Cortex of kidney (tissue), 1 donor: ENCODE measurements at places on chromosomes 6 and 20.

DNA sequence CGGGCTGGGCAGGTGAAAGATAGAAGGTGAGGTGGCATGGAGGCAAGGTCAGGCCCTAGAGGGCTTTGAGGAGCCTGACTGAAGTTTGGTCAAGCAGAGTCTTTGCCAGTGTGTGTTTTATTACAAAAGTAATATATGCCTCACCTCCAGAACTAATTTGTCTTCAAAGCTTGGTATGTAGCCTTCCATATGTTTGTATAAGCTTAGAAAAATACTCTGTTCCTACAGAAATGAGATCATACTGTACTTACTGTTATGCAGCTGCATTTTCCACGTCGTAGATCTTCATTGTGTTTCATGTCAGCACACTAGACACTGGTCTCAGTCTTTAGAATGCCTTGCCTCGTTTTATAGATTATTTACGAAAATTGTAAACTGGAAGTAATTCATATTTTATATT is 61.8 kb downstream of the ANKS1A start:
- no peak for DNase-seq

DNA sequence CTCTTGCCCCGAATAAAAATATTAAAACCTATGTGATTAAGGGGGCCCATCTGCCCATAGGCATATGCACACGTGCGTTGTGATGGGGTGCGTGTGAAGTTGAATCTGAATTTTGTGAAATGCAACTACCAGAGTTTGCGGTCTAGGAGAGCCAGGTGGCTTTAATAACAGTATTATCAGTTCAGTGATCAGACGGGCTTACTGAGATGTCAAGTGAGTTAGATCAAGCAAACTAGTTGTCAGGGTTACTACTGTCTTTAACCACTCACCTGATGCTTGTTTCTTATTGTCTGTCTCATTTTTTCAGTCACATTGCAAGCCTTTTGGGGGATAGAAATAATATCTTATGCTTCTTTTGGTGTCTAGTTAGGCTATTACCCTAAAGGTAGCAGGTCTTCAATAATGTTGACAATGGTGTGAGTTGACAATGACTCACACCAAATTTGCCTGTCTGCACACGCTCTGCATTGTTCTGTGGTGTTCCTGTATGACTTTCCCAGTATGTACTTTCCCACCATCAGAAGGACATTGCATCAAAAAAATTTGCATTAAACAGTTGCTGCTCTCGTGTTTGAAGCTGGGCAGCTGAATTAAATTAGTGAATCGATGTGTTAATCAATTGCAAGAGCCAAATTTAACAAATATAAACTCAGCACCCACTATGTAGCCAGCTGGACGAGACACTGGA is 103.1 kb upstream of the NAA20 start:
- no peak for DNase-seq

GRCh38 chr6:142300758-142301650 is 803 bp upstream of the ADGRG6 start:
- DNase-seq, result no peak

- DNase-seq, result no peak
Observed at GRCh38 chr20:34852298-34852697, 20.4 kb downstream of the GGT7 start.

DNA sequence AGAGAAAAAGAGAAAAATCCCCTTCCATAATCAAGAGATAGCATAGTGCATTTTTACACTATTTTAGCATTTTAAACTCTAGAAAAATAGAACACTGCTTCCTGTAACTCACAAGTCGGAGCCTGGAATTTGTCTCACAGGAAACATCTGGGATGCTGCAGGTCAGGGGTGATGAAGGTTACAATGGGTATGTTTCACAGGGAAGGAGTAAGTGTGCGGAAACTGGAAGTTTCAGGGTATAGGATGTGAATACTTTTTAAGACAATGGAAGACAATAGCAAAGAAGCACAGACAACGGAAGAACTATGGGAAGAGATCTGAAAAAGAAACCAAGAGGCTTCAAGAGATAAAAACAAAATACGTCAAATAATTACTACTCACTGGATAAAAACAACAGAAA is 361.0 kb upstream of the MARCKS start:
- DNase-seq, result no peak
